Activated naive CD8-positive, alpha-beta T cell treated with anti-CD3 and anti-CD28 coated beads, Interleukin-2, amount 10 ng/mL, durations not matched to agents 7 days and 5 days (primary cell): ENCODE measurements at places on chromosomes 3 and 15. TPM values are rescaled to one million over a fixed set of nuclear protein-coding genes. Genes with fewer than 3 reads are reported as not detected.

GRCh38 chr3:196931828-196932587 is 10.3 kb downstream of the NCBP2 start:
- no peak for DNase-seq

DNA sequence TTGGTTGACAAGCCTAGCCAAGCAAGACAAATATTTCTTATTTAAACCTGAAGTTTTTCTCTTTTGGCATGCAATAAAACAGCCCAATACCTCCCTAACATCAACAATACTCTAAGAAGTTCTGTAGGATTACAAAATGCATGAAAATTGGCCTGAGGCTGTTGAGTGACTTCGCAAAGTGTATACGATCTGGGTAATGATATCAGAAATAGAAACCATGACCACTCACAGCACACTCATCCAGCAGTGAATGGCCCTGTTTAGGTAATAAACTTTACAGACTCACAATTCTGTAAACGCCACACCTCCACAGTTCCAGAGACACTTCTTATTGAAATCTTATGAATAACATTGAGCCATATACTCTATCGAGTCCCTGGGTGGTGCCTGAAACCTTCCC is 83.0 kb upstream of the NAALADL2 start:
- no peak for DNase-seq

GRCh38 chr3:134807189-134807588 is 12.1 kb downstream of the EPHB1 start:
- no peak for DNase-seq

GRCh38 chr15:82909080-82909815 is 43.3 kb downstream of the HOMER2 start:
- DNase-seq: no peak

Gene DZIP1L
- not detected for total RNA-seq

- no peak for DNase-seq
Measured at GRCh38 chr3:45684327-45684892, 4.8 kb upstream of the SACM1L start.
